ENCODE measurements at places on chromosomes 3 and 15.

GRCh38 chr15:99916668-99917223 is 183.5 kb upstream of the LYSMD4 start:
- DNase-seq, result no peak

DNA sequence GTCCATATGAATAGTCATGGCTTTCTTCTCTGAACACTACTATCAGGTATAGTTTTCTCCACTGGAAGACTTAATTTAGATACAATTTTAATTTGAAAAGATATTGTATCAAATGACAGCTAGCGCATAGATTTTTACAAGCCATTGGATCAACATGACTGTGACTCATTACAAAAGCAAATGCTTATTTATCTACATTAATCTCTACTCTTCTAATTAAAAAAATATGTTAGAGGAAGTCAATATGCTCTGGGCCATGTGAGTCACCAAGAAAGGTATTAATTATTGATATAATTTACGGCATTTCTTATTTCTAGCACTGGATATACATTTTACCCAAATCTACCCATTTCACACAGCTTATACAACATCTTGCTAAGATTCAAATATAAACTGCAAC is 800.3 kb upstream of the GBE1 start:
- no peak for DNase-seq

DNA sequence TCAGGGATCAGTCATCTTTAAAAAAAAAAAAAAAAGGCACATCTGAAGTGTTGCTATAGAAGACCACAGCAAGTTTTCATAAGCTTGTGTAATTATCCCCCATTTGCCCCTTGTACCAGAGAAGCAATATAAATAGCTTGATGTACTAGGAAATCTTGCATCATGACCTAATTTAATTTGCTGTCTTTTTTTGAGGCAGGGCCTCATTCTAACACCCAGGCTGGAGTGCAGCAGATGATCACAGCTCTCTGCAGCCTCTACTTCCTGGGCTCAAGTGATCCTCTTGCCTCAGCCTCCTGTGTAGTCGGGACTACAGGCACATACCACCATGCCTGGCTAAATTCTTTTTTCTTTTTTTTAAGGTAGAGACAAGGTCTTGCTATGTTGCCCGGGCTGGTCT is 88.7 kb downstream of the ARIH1 start:
- DNase-seq, result no peak

DNA sequence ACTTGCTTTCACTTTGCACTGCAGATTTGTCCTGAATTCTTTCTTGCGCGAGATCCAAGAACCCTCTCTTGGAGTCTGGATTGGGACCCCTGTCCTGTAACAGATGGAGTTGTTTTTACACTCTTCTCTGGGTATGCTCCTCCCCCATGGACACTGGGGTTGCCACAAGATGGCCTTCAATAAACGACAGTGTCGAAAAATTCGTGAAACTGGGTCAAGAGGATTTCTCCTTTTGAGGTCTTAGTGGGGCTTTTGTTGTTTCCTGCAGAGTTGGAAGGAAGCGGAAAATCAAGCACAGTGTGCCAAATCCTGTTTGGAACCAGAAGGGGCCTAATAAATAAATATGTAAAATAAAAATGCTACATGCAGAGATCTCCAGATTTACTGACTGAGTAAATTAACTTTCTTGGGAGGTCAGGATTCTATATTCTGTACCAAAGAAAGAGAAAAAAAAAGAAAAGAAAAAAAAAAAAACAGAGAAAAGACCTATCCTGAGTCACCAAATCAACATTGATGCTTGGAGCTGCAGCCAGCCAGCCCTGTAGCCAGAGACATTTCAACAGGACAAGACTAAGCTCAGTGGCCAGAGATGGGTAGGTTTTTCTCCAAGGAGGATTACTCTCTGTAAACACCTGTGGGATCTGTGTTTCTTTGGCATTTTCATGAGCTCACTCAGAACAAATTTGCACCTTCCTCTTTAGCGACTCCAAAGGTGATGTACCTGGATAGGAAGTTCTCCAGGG is 24.8 kb downstream of the CCDC80 start:
- DNase-seq, result no peak

GRCh38 chr15:47813748-47814384 is 96.6 kb downstream of the SEMA6D start:
- DNase-seq, result no peak

DNA sequence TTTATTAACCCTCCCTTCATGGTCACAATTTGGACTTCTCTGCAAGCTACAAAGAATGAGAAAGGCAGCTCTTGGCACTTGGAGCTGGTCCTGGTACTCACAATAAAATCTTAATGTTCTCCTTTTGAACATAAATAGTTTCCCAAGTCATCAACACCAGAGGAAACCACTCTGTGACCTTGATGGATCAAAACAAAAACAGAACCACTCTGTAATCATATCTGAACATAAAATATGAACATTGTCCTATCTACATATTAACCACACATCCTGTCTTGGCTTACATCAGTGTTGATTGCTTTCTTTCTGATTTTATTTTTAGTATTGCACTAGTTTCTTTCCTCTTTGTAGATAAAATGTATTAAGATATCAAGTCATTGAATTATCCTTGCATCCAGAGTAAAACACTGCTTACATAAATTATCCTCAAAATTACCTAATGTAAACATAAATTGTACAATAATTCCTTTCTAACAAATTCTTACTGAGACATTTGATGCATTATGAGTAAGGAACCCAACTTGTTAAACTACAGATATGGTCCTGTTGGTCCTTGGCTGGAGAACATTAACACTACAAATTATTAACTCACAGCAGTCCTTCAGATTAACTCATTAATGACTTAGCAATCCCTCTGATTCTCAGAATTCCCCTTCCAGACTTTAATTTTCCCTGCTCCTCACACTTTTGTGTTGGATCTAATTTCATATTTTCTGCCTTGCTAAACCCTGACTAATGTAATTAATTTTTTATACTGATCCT is 860.5 kb downstream of the DIPK2A start:
- DNase-seq, result no peak

DNA sequence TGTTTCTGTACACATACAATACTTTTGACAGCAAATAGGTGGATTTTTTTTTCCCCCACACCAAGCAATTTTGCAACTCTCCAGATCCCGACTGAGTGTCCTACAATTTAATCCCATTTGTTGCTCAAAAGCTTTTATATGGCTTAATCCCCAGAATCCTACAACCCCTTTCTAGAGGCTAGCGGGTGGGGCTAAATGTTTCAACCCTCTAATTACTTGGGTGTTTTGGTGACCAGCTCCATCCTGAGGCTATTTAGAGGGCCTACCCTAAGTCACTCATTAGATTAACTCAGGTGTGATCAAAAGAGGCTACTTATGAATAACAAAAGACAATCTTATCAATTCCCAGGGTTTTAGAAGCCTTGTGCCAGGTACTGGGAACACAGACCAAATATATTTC is 21.0 kb upstream of the FBXL2 start:
- DNase-seq, result no peak

GRCh38 chr15:90031231-90031791 is 30.2 kb downstream of the ZNF710 start:
- no peak for DNase-seq

DNA sequence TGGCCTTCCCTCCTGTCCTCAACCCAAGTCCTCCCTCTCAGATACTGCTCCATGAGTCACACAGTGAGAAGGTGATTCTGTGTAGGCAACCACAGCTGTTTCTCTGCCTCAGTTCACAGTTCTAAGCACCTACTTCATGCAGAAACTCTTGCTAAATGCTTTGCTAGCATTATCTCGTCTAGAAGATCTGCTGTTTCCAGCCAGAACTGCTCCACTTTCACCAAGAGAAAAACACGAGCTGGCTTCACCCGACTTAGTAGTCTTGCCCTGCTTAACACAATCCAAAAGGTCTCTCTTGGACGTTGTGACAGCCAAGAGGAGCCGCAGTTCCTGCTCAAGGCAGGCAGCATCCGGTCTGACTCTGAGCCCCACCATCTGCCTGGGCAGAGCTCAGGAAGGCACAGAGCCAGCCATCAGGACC is 272.1 kb downstream of the UACA start:
- no peak for DNase-seq

- DNase-seq, result no peak
Measured at GRCh38 chr3:119559441-119559963, at the start of gene CD80. TSS of gene CD80 (minus strand) at chr3:119559614. CDS start at chr3:119557728, 1,886 bp downstream.

DNA sequence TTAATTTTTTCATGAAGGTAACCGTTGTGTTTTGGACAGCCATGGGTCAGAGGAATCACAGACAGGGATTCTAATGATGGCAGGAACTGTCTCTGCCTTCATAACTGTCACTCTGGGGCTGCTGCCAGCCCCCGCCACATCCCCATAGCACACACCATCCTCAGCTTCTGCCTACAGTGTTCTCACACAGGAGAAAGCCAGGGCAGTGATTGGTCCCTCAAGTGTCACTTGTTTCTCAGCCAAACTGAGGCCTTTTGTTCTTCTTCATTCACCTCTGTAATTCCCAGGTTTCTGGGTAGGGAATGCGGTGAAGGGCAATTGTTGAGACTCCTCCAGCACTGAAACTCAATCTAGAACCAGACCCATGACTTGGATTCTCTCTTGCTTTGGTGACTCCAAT is 65.4 kb upstream of the C3orf80 start:
- DNase-seq, result no peak

DNA sequence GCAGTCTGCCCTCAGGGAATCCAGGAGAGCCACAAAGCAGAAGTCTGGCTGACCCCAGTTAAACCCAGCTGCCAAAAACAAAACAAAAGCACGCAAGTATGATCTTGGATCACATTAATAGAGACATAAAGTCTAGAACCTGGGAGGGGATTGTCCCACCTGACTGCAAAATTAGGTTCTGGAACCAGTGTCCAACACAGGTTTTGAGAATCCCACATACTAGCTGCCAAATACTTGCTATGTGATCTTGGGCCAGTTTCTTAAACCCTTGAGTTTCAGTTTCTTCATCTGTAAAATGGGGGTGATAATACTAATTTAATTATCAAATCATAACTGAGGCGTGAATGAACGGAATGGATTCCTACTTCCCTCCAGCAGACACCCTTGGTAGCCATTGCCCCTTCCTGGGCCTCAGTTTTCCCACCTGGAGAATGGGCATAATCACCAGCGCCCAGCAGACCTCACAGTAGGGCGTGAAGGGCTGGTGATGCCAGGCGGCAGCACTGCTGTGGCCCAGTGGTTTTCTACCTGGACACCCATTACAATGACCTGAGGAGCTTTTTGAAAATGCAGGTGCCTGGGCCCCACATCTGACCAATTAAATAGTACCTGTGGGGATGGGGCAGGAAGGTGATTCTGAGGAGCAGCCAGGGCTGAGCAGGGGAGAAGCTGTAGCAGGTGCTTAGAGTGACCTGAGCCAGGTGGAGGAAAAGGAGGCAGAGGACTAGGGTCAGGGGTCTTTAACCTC is 32.2 kb downstream of the GRIP2 start:
- no peak for DNase-seq

DNA sequence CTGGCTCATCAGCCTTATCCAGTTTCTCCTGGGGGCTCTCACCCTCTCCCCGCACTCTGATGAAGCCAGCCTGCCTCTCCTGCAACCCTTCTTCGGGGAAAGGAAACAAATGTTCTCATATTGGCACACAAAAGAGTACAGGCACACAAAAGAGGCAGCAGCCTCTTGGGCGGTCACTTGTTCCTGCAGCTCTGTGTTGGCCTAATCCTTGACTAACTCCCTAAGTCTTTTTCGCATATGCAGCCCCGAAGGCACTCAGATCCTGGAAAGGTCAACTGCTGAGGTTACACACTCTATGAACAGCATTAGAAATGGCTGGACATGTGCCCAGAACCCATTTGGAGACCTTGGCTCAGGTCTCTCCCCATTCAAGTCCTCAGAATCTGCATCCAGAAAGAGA is 7.4 kb upstream of the CAMP start:
- DNase-seq, result no peak

- no peak for DNase-seq
Measured at GRCh38 chr3:51637941-51638471, 33.0 kb upstream of the TEX264 start.

DNA sequence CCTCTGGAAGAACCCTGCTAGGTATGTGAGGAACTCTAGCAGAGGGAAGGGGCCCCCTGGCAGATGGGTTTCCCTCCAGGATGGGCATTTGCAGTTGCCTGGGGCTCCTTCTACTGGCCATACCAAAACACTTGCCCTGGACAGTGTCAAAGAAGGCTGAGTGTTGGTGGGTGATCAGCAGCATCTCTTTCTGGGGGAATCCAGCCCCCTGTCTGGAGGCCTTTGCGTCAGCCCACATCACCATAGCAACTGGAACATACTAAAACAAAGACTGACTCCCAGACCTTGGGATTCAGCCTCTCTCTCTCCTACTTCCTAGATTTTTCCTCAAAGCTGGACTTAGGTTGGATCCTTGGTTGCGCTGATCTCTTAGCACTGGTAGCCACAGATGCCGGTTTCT is 8.1 kb downstream of the CEMIP start:
- no peak for DNase-seq

DNA sequence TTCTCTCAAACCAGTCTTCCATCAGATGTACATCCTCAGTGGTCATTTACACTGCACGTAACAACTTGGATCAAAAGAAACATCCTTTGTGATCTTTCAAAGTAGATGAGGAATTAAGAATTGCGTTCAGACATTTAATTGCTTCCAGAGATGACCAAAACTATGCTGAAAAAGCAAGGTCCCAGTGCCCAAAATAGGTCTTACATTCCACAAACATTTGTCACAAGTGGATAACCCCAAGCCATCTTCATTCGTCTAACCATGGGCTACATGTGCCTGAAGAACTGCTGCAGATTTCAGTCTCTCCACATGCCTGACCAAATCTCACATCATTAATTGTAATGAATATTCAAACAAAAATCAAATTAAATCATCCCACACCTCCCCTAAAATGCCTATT is 273.6 kb downstream of the SHOX2 start:
- no peak for DNase-seq

GRCh38 chr3:43638594-43639447 is 17.0 kb upstream of the ANO10 start:
- no peak for DNase-seq

- no peak for DNase-seq
Measured at GRCh38 chr3:39413691-39414420, 7.3 kb downstream of the RPSA start.

DNA sequence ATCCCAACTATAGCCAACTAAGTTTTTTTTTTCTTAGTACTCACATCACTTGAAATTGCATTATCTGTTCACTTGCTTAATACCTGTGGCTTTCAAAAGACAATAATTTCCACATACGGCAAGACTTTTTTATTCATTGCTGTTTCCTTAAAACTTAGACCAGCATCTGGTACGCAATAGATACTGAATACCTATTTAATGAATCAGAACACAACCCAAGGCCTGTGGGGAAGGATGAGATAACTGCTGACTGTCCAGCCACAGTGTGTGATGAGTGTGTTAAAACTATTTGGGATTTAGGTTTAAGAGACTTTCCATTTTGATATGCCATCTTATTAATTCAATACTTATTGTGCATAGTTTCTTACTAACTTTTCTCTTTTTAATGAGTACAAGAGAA is 988.7 kb downstream of the NTRK3 start:
- DNase-seq, result no peak

- no peak for DNase-seq
Measured at GRCh38 chr3:95752199-95752598, 1062.2 kb upstream of the EPHA6 start.

- DNase-seq, result no peak
Measured at GRCh38 chr3:1365528-1365927, 272.7 kb downstream of the CNTN6 start.
